ENCODE measurements at places on chromosomes 4 and X.

DNA sequence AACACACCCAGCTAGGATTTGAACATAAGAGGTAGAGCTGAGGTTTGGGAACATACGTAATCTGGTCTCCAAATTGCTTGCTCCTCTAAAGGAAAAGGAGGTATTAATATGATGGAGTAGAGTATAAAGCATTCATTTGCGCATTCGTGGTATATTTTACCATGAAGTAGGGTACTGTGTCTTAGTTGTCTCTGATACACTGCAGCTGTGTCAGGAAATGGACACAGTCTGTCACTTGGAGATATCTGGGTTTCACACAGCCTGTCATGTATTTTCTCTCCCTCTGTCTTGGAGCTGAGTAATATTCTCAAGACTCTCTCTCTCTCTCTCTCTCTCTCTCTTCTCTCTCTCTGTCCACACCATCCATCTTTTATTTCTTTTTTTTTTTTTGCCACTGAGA, 274.8 kb upstream of the UGT8 start:
- DNase-seq: no peak

DNA sequence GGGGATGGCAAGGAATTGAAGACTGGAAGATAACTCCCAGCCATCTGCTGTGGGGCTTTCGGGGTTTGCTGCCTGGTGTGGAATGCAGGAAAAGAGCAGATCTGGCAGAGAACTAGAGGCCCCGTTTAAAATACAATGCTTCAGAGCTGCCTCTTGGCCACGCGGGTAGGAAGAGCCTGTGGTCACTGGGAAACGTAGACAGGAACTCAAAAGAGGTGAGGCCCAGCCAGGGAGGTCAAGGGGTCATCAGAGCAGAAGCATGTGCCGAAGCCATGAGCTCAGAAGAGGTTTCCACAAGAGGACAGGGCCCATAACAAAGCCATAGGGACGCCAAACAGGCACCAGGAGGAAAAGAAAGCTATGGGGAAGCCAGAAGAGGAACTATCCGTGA, 14.5 kb upstream of the STS start:
- no peak for DNase-seq

- DNase-seq: peak; percentile 29
These were observed 672 bp downstream of the PGM2 start for GRCh38 chr4:37827030-37827685.

- DNase-seq: no peak
These were observed 60.0 kb downstream of the SHROOM3 start for GRCh38 chr4:76494871-76495590.

- DNase-seq: no peak
These were observed 469.3 kb downstream of the C4orf33 start for GRCh38 chr4:129565214-129565613.

GRCh38 chrX:53223955-53224859, 800 bp downstream of the KDM5C start:
- peak; percentile 63 for DNase-seq

DNA sequence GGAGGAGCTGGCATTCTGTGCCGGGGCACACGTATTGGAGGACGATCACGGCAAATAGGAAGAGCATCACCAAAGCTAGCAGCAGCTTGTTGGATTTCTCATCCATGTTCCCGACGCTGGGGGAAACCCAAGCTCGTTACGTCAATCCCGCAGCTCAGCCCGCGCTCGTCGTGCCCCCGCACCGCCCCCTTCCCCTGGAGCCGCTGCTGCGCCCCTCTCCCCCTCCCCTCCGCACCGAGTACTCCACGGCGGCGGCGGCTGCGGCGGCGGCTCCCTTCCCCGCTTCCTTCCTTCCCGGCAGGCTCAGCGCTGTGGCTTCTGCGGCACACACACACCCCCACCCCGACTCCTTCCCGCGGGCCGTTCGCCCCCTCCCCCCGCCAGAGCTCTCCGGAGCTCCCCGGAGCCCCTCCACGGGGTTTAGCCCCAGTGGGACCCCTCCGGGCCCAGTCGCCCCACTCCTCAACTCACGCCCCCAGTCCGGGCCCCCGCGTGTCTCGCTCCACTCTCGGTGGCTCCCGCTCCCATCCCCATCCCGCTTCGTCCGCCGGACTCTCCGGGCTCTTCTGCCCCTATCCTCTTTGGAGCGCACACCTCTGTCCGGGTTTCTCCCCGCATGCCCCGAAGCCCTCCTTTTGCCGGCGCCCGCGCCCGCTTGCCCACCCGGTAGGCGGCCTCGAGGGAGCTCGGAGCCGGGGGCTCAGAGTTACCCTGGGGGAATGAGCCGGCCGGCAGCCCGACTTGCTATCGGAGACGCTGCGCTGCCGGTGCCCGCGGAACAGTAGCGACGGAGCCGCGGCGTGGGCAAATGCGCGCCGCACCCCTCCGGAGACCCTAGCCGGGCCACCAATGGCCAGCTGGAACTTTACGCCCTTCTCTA, 978 bp downstream of the HS6ST2 start:
- DNase-seq: no peak

DNA sequence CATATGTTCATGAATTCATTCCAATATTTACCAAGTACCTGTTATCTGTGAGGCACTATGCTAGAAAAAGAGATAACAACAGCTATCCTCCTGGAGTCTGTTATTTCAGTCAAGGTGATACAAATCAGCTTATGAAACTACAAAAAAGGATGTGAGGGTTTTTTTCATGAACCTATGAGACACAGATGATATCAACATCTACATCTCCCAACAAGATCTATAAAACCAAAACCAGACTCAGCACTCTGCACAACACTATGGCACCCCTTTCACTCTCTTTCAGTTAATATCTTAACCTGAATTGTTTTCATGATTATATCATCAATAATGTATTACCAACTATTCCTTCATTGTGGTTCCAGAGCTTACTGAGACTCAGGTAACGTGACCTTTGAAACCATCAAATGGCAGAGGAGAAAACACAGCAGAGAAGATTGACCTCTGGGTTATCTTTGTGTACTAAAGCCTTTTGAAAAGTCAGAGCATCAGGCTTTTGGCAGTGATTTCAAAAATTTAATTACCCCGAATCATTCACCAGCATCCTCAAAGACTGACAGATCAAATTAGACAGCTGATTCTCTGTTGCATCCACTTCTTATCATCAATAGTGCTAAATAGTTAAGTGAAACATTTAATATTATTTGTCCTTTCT, 244.6 kb upstream of the FTHL17 start:
- no peak for DNase-seq

- no peak for DNase-seq
These were observed 482.6 kb upstream of the GALNT7 start for GRCh38 chr4:172686021-172686420.

- DNase-seq: no peak
These were observed 28.3 kb downstream of the TMEM144 start for GRCh38 chr4:158238575-158238974.

DNA sequence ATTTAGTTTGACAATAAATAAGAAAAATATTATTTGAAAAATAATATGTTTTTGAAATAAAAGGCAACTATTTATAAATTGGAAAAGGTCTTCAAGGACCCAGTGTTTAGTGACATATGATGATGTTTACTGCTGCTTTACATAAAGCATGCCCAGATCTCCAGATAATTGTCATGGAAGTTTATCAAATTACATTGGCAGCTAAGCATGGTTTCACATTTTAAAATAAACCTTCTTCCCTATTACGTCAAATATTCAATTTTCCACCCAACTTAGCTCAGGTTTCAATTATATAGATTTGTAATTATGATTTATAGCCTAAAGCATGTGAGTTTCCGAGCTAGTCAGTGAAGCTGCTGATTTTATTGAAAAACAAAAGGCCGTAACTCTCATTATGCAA, 417.2 kb downstream of the CFAP47 start:
- no peak for DNase-seq

DNA sequence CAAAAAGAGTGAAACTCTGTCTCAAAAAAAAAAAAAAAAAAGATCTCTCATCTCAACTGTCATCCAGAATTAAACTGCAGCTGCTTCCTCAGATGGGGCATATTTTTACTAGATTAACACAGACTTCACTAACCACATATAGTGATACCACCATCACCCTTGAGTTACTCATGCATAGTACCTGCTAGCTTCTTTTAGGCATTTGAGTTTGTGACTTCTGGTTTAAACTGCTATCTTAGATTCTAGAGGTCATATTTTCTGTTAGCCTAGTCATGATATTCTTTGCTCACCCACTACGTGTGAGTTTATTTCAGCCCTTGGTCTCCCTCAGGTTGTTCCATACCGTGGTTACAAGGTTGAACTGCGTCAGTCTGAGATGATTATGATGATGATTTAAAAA, 154.9 kb upstream of the BMP3 start:
- DNase-seq: no peak

DNA sequence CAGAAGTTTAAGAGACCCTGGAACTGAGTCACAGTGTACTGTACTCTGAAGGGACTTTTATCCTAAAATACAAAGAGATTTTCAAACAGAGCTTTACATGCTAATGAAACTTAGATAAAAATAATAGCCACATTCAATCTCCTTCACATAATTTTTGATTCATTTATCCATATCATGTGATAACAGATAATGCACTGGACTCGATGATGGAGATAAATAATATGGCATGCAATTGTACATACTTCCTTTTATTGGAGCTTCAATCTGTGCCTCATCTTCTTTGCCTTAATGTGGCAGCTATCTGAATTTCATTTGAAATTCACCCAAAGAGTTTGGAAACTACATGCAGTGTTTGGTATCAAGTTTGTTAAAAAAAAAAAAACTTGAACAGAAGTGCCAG, 390.6 kb downstream of the CFAP47 start:
- DNase-seq: no peak

- DNase-seq: no peak
These were observed 273.0 kb downstream of the SLC7A11 start for GRCh38 chr4:137968956-137969678.
